PC-3 (cell line): ENCODE measurements at places on chromosomes 6 and 20. TPM values are rescaled to one million over a fixed set of nuclear protein-coding genes. Genes with fewer than 3 reads are reported as not detected.
A peak's percentile ranks its signal among the peaks of the same experiment; 100 is the strongest.

The HLA-DMB gene
- total RNA-seq = not detected in 2 replicates

The MAFB gene
- total RNA-seq = 0.04 TPM in 1 of 2 replicates, not detected in the other

The ALDH5A1 gene
- 11.9 and 12.2 TPM in 2 replicates for total RNA-seq

The RNF182 gene
- 20.2 and 24.7 TPM in 2 replicates for total RNA-seq

GRCh38 chr20:50308513-50309279, 118.1 kb downstream of the CEBPB start:
- H3K27me3 ChIP-seq = no peaks in the 10 kb centered on the region
- H3K4me1 ChIP-seq = peaks cover 57% of the 10 kb centered on the region
- no peaks in the 10 kb centered on the region for H3K36me3 ChIP-seq

DNA sequence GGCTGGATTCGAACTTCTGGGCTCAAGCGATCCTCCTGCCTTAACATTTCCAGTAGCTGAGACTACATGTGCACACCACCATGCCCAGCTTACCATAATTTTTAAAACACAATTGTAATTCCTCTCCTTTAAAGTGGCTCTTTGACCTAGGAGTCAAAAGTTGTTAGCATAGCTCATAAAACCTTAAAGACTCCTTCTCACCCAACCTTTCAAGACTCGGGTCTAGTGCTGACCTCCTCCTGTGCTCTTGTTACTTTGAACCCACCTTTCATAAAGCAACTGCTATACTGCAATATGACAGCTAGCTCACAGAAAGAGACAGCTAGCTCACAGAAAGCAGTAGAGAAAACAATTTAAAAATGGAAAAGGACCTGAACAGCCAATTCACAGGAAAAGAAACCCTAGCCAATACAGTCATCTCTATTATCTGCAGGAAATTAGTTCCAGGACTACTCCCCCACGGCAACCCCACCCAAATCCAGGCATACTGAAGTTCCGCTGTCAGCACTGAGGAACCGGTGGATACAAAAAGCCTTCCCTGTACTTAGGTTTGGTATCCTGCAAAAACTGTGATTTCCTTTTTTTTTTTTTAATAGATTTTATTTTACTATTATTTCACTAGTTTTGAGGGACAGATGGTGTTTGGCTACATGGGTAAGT, 20.3 kb downstream of the SSR1 start:
- H3K4me3 ChIP-seq = no peak overlapping the region
- no peaks in the 10 kb centered on the region for H3K4me1 ChIP-seq
- peaks cover 69% of the 10 kb centered on the region for H3K36me3 ChIP-seq
- no peak for DNase-seq
- H3K27me3 ChIP-seq = no peaks in the 10 kb centered on the region

GRCh38 chr6:165825256-165825815, 162.3 kb upstream of the PDE10A start:
- H3K27ac ChIP-seq = no peak overlapping the region
- peaks cover 17% of the 10 kb centered on the region for H3K27me3 ChIP-seq
- H3K4me1 ChIP-seq = no peaks in the 10 kb centered on the region
- no peak for DNase-seq
- H3K36me3 ChIP-seq = no peaks in the 10 kb centered on the region

- H3K27me3 ChIP-seq = no peaks in the 10 kb centered on the region
- H3K36me3 ChIP-seq = no peaks in the 10 kb centered on the region
- no peak overlapping the region for H3K4me3 ChIP-seq
- H3K27ac ChIP-seq = no peak overlapping the region
Measured at GRCh38 chr6:138856654-138857053, 60.8 kb downstream of the ECT2L start.

DNA sequence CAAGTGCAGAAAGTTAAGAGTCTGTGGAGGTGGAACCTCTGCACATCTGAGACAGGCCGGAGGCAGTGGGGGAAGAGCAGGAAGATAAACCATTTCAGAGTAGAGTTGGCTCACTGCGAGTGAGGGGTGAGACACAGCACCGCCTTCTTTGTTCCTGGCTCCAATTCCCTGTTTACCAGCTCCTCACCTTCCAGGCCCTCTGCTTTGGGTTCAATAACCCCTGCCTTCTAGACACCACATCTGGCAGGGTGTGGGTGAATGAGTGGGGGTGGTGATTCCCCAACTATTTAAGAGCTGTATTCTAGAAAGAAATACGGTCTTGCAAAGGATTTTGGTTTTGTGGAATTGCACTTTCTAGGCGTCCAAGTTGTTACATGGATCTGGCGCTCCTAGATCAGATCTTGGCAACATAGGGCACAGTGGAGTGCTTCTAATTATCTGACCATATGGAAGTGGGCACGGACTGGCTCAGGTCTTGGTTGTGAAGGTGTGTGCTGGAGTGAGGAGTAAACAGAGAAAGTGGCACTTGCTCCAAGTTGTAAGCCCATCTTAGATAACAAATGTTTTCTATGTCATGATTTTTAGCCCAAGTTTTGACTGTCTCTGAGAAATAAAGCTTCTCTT, 141.6 kb upstream of the NRN1 start:
- no peak overlapping the region for H3K27ac ChIP-seq
- DNase-seq = no peak
- peaks cover 50% of the 10 kb centered on the region for H3K27me3 ChIP-seq
- no peaks in the 10 kb centered on the region for H3K4me1 ChIP-seq

DNA sequence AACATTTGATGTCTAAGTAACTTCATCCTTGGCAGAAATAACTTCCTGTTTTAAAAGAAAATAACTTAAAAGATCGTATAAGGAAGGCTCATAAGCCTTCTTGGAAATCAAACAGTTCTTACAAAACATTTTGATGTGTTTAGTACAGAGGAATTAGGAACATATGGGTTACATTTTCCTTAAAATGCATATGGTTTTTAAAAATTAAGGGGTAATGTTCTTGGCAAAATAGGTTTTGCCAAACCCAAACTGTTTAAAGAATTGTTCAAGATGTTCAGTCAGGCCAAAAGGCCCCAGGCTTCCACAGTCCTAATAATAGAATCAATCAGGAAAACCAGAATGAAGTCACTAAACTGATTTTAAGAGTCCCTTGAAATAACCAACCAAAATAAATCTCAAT, 142.7 kb upstream of the SLC35B3 start:
- H3K4me1 ChIP-seq = no peaks in the 10 kb centered on the region
- DNase-seq = no peak
- peaks cover 10% of the 10 kb centered on the region; the same call in 1 of the 2 replicates for H3K27me3 ChIP-seq

DNA sequence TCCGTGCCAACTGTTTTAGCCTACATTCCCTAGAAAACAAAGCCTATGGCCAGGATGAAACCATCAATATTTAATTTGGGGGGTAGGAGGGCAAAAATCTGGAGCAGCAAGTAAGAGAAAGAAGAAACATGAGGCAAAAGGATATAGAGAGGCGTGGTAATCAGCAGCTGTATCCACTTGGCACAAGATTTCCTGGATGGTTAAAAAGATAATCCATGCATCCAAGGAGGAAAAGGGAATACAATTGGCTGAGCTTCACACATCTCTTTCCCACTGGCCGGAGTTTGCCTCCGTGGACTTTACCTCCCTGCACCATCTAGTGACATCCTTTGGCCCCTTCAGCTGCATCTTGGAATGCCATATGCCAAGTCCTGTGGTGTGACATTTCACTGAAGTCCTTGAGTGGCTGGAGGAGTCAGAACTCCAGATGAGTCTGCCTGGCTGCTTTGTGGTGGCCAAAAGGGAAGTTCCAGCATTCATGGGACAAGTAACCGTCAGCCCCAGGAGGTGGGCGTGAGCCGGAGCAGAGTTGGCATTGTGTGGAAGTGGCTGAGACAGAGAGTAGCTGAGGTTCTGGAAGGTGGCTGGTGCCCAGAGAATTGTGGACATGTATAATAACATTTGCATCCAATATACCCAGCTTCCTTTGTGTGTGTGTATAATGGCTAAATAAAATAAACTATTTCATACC, 13.7 kb upstream of the TMX4 start:
- H3K36me3 ChIP-seq = no peaks in the 10 kb centered on the region

DNA sequence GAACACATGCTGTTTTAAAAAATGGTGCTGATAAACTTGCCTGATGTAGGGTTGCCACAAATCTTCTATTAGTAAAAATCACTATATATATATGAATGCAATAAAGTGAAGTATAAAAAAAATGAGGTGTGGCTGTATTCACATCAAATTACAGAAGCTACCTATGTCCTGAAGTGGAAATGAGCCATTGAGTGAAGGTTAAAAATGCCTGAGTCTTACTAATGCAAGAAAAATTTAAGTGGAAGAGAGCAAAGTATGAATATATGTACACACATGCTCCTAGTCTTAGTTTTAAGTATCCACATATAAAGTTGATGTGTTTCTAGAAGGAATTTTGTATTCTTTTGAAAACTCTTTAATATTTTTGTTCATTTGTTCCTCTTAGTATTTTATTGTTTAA, 808.3 kb upstream of the MAN1A1 start:
- peak; percentile 41 for DNase-seq
- H3K36me3 ChIP-seq = no peaks in the 10 kb centered on the region
- no peak overlapping the region for H3K27ac ChIP-seq
- H3K4me1 ChIP-seq = no peaks in the 10 kb centered on the region
